ENCODE measurements at places on chromosomes 2 and 18.

GRCh38 chr2:207770602-207771404, 1.1 kb upstream of the FZD5 start:
- no peak for DNase-seq

DNA sequence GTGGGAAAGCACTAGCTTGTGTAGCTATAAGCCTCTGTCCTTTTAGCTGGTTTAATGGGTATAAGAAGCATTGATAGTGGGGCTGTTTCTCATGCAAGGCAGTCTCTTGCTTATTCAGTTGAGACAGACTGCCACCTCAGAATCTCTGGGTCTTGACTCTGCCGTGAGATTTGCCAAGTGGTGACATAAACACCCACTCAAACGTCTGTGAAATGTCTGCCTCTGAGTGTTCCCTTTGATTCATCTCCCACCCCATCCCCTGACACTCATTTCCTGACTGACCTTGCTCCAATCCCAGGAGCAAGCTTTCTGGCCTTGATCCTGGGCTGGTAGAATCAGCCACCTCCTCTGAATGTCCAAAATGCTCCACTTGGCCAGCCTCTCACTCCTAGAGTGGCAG, 141.9 kb upstream of the RBMS1 start:
- DNase-seq = no peak

GRCh38 chr2:172129404-172129803, 26.7 kb upstream of the DLX2 start:
- DNase-seq = no peak

GRCh38 chr2:129606496-129607270, 372.8 kb upstream of the RAB6C start:
- no peak for DNase-seq

DNA sequence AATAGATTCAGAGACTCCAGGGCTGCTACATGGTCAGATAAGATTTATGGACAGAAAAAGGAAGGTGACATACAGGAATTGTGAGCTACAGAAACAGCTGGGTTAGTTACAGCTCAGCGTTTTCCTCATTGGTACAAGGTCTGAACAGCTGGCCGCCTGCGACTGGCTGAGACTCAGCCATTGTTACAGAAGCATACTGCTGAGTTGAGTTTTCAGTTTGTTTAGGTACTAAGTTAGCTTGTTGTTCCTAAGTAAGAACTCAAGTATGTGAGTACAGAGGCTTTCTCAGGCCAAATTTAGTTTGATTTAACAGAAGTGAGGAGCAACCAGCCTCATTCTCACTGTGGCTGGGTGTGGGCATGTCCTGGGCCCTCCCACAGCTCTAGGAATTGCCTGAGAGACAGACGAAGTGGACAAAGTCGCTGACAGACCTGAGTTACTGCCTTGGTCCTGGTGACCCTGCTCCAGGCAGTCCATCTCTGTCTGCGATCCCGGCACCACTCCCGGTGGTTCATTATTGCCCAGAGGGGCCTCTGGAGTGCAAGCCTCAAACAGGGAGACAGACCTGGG, 27.8 kb upstream of the RHOB start:
- DNase-seq = no peak

GRCh38 chr2:207930747-207931146, 94.6 kb downstream of the PLEKHM3 start:
- no peak for DNase-seq

DNA sequence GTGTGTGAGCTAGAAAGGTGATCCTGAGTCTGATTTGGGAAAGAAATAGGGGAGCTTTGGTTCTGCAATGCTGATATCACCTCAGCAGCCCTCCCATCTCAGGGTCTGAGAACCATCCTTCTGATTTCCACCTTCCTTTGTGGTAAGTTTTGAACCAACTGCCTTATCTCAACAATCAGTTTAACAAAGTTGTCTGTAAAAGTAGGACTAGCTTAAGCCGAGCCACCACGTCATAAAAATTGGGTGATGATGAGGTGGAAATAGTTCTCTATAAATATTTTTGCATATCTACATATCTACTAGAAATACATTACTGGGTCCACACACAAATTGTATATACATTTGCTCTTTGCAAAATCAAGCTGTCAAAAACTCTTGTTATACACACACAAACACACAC, 1.1 kb downstream of the SULT1C4 start:
- DNase-seq = no peak

DNA sequence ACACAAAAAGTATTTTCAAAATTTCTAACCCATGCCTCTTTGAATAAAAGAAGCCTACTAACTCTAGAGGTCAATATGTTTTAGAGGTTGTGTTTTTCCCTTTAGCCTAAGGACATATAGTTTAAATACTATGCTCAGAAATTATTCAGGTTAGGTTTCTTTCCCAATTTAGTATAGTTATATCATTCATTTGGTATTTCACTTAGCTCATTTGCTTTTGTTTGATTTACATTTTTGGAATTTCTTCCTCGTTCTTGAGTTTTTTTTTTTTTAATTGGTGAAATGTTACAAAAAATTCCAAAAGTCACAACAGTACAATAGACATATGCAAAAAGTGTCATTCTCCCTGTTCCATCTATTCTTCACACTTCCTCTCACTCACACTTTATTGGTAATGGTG, 371.3 kb upstream of the TNP1 start:
- DNase-seq = no peak

GRCh38 chr2:127078666-127079270, 28.2 kb downstream of the BIN1 start:
- DNase-seq = no peak

DNA sequence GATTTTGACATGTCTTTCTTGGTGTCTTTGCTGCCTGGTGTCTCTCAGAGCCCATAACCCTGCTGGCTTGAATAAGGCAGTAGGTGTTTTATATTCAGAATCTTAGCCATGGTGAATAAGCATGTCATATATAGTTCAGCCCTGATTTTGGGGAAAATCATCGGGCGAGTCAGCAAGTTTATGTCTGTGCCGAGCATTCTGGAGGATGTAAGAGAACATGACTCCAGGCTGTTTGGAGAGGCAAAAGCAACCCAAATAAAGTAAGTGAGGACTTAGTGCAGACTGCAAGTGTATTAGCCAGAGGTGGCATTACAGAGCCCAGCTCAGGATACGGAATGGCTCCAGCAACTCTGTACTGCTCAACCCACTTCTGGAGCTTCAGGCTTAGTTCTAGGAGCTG, 50.3 kb downstream of the TCF7L1 start:
- no peak for DNase-seq

GRCh38 chr2:47437287-47437686, 34.3 kb downstream of the MSH2 start:
- no peak for DNase-seq

GRCh38 chr18:58393295-58393694, 235.6 kb downstream of the ALPK2 start:
- no peak for DNase-seq

DNA sequence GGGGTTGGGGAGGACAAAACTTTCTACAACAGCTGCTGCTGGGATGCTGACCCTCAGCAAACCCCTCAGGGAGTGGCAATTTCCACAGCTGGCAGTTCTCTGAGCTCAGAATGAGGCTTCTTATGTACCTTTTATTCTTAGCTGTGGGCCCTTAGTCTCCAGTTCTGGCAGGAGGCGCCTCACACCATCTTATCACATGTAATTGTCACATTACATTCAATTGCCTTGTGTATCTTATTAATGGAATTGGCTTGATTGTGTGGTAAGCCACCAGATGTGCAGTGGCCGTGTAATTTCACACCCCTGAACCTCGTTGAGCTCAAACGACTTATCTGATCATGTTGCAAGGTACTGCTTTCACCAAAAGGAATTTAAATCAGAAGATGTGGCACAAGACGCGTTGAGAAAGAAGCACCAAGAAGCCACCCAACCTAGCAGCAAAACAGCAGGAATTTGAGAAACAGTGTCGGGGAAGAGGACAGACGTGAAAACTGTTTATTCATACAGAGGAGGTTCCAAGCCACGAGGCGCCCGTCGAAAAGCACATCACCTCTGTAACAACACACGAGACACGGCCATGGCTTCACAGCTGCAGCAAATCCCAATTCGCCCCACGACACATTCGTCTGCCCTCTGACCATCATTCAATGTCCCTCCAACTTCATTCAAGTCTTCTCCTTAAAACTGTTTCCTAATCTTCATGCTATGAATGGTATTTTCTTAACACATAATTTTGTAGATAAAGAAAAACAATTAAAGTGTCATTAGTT, 53.6 kb upstream of the LPIN2 start:
- no peak for DNase-seq

DNA sequence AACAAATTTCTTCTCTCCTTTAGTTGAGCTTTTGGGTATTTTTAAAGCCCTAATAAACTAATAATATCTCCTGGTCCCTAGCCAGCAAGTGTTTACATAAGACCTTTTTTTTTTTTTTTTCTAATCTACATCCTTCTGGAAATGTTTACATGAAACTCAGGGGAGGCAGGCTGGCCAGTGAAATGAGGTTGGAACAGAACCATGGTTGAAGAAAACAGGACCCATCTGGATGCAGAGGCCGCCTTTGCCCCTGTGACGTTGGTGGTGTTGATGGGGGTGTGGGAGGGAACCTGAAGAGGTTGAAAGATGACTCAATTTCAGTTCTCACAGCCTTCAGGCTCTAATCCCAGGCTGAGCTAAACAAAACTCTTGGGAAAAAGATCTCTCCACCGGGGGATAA, 118.5 kb downstream of the NRP2 start:
- no peak for DNase-seq

- DNase-seq = no peak
Measured at GRCh38 chr2:235140801-235141081, 188.9 kb downstream of the SH3BP4 start.

- no peak for DNase-seq
Measured at GRCh38 chr2:225037415-225038230, 4.6 kb downstream of the DOCK10 start.
